ENCODE measurements at places on chromosomes 7 and 10.

GRCh38 chr10:78699971-78700370 lies 368.8 kb upstream of the ZMIZ1 start:
- peak; percentile 12 for DNase-seq

DNA sequence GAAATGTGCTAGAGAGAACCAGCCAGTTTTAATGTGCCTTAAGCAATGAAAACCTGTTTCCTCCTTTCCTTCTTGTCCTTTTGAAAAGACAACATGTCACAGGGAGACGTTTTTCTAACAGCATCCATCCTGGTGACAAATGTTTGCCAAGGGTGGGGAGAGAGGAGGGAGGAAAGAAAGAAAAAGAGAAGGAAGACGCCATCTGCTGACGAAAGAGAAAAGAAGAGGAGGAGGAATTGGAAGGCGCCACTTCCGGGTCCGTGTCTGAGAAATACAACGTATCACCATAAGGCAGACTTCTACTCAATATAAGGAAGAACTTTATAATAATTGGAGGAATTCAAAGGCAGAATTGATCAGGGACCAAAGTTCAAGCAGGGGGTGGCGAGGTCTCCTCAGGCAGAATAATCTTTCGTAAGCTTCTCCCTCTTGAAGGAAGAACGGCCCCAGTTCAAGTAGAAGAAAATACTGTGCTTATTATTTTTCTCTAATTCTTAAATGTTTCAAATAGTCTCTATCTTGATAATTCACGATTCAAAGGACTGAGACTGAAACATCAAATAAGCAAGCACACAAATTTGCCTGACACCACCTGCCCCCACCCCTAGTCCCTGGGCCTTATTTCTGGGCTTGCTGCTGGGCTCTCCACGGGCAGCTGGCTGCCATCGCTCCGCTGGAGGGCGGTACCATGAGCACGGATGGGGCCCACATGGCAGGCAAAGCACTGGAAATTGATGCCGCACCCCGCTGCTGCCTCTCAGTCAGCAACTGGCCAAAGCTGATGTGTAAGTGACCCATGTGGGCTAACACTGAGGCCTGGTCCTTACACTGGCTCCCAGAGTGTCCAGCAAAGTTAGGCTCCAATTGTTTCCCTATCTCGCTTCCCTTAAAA lies 273.7 kb upstream of the KLF14 start:
- DNase-seq = peak; percentile 82

DNA sequence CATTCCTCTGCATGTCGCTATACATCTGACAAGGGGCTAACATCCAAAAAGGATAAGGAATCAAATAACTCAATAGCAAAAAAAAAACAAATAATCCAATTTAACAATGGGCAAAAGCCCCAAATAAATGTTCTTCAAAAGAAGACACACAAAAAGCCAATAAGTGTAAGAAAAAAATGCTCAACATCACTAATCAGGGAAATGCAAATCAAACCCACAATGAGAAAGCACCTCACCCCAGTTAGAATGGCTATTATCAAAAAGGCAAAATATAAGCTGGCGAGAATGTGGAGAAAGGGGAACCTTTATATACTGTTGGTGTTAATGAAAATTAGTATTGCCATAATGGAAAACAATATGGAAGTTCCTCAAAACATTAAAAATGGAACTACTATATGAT lies 14.3 kb downstream of the ARHGAP12 start:
- DNase-seq = no peak

DNA sequence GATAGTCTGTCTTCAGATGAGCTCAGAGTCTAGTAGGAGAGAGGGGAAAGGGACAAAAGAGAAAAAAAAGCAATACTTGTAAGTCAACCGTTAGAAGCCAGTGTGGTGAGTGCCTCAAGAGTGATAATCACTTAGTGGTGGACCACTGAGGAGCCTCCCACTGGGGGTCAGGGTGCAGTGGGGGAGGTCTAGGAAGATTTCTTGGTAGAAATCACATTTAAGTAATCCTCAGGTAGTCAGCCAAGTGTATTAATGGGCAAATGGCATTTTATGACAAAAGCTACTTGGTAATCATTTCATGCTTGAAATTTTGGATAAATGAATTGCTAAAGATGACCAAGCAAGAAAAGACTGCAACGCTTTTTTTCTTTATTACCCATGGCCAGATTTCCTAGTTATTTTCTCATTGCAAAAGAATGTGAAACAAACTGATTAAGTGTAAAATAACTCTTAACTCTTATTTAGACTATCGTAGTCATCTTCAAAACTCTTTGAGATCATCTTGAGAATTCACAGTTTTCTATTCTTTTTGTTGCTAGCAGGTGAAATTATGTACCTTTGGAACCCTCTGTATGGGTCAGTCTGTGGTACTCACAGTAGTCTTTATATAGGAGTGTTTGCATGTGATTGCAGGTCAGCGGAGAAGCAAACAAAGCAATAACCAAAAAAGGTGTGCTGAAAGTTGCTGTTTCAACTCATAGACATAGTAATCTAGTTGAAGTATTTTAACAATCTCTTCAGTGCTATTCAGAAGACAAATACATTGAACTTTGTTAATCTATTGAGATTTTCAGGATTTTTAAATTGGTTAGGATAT lies 63.9 kb downstream of the PPP1R9A start:
- no peak for DNase-seq

GRCh38 chr10:102396317-102396650 lies 779 bp downstream of the NFKB2 start:
- no peak for DNase-seq

DNA sequence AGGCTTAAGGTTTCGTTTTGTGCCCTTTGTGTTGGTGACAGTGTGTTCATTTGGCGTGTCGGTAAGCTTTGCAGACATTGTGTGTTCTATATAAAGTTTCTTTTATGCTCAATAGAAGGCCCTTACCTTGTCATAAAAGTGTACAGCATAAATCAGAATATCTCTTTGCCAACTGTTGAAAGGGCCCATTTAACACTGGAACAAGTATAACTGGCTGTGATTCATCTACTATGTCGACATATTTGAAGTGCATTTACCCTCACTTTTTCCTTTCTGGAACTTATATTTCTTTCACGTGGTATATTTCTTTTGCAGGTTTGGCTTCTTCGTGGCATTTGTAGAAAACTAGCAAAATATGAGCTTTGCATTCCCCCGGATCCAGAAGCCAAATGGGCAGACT lies 32.7 kb downstream of the EEPD1 start:
- DNase-seq = no peak

GRCh38 chr7:155660758-155661093 lies 16.3 kb downstream of the RBM33 start:
- no peak for DNase-seq

- no peak for DNase-seq
These were observed 657.9 kb downstream of the NXPH1 start for GRCh38 chr7:9091282-9091681.

GRCh38 chr7:116957874-116958273 lies 4.6 kb downstream of the ST7 start:
- no peak for DNase-seq

DNA sequence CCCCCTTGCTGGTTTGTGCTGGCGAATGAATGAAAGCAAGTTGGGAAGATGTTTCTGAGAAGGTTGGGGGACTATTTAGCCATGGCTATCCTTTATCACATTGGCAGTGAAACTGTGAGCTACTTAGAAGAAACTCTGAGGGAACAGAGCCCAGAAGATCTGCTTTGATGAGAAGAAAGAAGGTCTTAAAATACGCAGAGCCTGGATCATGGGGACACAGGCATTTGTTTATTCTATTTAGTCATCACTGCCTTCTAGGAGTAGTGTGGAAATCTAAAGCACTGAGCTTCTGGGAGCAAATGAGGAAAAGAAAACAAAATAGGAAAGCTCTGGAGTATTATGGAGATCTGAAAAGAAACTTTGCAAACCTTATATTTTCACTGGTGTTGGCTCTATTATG lies 28.5 kb downstream of the CPED1 start:
- DNase-seq = no peak

DNA sequence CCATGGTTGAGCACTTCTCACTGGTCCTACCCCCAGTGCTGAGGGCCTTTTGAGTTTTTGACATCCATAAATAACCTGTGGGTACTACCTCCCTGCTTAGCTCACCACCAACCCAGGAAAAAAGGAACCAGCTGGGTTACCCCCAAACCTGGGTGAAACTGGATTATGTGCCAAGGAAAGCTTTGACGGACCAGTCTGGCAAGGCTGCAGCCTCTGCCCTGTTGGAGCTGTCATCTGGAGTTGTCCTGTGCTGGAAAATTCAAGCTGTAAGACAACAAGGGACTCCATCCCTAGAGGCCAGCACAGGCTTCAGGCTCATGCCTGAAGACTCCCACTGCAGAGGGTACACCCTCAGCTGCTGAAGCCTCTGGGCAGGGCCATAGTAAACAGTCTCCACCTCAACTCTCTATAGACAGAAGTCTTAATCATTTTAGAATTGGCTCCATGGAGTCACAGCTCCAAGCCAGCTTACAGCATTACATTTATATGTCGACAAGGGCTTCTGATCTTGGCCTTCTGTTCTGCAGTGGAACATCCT lies 115.5 kb upstream of the AFAP1L2 start:
- no peak for DNase-seq

- no peak for DNase-seq
These were observed 75.8 kb downstream of the LSMEM1 start for GRCh38 chr7:112556633-112557032.

DNA sequence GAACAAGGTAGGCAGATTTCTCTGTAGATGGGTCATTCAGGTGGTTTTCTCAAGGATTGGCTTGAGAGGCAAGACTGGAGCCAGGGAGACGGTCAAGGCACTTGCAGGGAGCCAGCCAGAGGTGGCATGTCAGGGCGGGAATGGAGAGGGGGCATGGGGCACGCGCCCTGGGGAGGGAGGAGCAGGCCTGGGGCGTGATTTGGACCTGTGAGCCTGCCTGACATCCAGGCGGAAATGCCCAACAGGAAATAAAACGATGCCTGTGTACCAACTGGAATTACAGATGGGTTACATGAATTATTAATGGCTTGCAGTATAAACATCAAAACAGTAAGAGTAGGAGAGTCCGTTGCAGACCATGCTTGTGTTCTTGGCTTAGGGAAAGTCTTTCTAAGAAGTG lies 8.6 kb upstream of the SUN1 start:
- DNase-seq = no peak

- DNase-seq = no peak
These were observed 18.1 kb downstream of the NOC3L start for GRCh38 chr10:94344522-94345122.

- DNase-seq = no peak
These were observed 117.4 kb downstream of the TES start for GRCh38 chr7:116327752-116328151.

DNA sequence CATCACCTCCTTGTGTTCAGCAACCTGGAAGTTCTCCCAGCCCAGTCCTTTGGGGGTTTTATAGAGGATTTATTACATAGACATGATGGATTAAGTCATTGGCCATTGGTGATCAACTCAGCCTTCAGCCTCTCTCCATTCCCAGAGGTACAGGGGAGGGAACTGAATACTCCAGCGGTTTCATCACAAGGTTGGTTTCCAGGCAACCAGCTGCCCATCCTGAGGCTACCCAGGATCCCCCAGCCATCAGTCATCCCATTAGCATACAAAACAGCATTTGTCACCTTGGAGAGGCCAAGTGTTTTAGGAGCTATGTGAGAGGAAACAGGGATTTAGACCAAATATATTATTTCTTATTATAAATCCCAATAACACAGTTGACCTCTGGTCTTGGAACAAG lies 584.8 kb upstream of the NRP1 start:
- DNase-seq = no peak

GRCh38 chr7:106841896-106842390 lies 23.1 kb upstream of the PIK3CG start:
- DNase-seq = peak; percentile 69

DNA sequence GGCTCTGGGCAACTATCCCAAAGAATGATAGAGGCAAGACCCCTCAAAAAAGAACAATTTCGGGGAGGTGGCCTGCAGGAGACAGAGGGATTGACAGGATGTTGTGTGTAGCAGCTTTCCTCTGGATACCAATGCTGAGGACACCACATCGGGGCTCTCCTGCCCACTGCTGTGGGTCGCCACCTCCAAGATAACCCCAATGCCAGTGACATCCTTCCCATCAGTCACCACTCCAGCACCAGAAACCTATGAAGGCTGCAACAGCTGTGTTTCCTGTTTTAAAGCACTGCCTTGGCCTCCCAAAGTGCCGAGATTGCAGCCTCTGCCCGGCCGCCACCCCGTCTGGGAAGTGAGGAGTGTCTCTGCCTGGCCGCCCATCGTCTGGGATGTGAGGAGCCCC lies 17.6 kb downstream of the ARHGAP19 start:
- no peak for DNase-seq

DNA sequence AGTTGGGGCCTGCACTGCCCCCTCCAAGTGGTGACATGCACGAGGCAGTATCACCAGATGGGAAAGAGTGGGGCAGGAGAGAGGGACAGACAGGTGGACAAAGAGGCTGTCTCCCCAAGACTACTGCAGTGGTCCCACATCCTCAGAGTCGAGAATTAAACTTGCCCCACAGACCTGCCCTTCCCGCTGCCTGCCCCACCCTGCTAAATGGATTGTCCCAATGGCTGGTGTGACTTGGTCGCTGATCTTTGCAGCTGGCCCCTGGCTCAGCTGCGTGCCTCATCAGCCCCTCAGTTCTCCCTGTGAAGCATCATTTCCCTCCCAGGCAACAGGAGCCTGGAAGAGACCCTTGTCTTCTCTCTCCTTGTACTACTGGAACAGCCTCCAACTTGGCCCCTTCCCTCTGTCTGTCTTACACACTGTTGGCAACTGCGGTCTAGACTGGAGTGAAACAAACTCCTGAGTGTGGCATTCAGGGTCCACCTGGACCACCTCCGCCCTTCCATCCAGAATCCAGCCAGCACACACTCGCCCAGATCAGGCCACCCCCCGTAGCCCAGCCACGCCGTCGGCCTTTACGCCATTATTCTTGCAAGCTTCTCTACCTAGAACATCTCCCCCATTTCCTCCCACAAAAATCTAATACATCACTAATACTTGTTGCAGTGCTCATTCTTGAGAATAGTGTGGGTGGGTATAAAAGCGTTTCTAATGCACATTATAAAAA lies 275.1 kb downstream of the CELF2 start:
- no peak for DNase-seq

GRCh38 chr7:142717453-142717852 lies 31.8 kb upstream of the PRSS1 start:
- DNase-seq = no peak

DNA sequence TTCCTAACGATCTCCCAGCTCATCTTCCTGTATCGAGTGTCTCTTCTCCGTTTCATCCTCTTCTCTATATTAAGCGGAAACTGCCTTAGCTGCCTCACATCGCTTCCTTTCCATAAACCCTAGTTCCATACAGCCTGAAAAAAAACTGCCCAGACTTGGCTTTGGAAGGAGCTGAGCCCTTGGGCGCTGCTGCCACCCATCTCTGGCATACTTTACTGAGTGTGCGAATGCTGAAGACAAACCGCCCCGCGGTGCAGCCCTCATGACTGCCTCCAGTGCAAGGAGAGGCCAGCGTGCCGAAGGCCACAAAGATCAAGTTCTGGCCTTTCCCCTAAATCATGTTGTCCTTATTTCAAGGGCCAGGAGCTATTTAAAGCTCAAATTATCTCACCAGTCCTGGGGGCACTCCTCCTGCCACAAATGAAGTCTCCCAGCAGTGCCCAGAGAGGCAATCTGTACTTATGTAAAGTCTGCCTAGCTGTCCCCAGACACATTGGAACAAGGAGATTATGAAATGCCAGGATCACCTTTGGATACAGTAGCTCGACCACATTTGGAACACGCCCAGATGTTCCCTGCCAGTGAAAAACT lies 25.2 kb downstream of the YWHAG start:
- DNase-seq = no peak
